ENCODE measurements at places on chromosomes 3 and 15.

DNA sequence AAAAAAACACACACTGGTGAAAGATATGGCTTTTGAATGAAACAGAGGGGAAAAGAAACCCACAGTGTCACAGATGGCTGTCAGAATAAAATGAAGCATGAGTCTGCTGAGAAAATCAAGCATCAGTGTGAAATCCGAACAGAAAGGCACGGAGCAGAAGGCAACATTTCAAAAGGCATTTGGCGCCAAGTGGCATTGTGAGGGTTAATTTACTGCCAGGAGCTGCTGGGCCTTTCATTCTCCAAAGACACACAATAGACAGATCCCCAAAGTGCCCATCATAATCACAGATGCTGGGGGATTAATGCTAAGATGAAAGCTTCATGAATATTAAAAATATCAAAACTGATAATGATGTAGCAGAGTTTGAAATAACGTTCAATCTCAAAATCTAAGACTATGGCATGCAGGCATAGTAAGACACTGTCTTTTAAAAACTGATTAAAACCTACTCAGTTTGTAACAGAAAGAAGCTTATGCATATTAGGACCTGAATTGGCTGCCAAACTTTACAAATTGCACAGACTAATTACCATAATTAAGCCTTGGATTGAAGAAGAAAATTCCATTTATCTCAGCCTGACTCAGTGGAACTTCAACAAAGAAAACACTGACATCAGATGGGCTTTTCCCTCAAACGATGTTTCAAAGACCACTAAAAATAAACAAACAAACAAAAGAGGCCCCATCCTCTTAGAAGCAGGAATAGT is 589.2 kb downstream of the ROBO1 start:
- DNase-seq = no peak

DNA sequence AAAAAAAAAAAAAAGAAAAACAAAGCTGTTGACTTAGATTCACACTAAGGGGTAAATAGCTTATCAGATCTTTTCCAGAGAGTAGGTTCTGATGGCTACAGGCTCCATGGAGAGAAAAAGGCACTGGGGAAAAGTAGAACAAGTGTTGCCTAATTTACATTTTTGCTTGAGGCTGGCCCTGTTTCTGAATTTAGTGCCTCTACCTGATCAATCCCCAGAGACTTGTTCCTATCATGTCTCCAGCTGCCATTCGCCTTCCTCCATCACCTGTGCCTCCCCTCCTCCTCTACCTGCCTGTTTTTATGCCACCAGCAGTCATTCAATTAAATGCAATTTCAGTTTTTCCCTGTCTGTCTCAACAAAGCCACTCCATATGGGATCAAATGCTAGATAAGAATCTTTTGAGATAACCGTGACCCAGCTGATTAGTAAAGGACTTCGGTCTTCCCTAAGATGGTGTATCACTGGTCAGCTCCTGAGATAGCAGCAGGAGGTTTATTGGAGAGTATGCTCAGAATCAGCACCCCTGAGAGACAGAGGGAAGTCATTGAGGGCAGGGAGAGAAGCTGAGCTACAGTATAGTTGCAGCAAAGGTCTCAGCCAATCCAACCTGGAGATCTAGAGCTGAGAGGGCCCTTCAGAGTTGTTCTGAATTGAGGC is 88.1 kb upstream of the GADL1 start:
- no peak for DNase-seq

GRCh38 chr15:77645602-77646001 is 12.9 kb upstream of the LINGO1 start:
- no peak for DNase-seq

DNA sequence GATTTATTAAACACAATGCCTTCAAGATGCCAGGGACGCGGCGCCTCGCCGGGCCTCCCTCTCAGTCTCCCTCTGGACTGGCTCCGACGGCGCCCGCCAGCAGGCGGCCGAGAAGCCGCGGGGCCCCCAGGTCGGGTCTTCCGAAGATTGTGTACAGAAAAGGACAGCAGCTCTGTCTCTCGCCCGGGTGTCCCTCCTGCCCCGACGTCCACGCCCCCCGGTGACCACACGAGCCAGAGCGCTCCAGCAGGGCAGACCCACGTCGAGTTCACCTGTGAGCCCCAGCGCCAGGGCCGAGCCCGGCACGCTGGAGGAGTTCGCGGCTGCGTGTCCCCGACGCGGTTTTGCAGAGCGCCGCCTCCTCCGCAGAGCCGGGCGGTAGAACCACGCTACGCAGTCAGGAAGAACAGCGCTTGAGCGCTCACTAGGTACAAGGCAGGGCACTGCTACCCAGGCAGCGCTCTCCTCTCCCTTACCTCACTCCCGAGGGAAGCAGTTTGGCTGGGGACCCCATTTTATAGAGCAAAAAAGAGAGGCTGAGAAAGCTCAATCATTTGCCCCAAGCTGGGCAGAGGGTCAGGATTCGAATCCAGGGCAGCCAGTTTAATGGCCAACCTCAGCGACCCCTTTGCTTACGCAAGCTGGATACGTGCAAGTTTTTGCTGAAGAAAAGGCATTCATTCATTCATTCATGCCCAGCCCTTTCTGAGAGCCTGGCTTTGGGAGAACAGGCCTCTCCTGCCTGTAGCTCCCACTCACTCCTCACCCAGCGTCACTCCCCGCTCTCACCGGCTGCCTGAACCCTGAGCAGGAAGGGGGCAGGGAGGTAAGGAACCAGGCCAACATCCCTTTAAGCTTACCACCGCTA is 3.0 kb upstream of the TLE3 start:
- DNase-seq = no peak

GRCh38 chr15:67165254-67166253 is 88.9 kb downstream of the AAGAB start:
- no peak for DNase-seq

- DNase-seq = no peak
Observed at GRCh38 chr3:151600783-151601182, 132.9 kb upstream of the AADACL2 start.

- DNase-seq = no peak
Observed at GRCh38 chr15:35737441-35737840, 191.5 kb upstream of the DPH6 start.

- DNase-seq = no peak
Observed at GRCh38 chr3:130889416-130889946, 4.4 kb upstream of the ATP2C1 start.

GRCh38 chr3:81790117-81790516 is 28.7 kb upstream of the GBE1 start:
- DNase-seq = no peak

GRCh38 chr3:171284308-171285075 is 175.7 kb downstream of the TNIK start:
- DNase-seq = no peak

DNA sequence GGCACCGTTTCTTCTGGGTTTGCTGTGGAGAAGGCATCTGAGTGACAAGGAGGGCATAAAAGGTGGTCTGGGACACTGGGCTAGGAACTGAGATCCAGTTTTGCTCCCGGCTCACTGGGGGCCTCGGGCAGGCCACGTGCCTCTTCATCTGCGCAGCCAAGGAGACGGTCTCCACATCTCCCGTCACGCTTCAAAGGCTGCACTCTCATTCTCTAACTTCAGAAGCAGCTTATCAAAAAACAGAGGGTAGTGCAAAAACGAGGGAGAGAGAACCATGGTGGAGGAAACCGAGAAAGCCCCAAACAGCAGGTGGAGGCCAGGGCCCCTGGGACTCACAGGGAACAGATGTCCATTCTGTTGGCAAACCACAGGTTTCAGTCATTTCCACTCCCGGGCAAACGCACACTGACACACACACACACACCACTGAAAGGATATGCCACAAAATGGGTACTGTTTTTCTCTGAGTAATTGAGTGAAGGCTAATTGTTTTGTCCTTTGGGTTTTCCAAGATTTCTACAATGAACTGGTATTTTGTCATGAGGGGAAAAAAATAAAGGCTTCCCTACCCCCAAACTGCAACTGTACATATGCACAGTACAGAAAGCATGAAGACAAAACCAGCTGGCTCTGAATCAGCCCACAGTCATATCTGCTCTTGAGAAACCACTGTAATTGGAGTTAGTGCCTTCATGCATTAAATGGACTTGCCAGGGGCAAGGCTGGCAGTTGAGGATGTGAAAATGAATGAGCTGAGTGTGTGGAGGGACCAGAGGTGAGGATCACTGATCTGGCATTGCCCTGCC is 71.9 kb downstream of the MGLL start:
- no peak for DNase-seq

- DNase-seq = peak; percentile 77
Observed at GRCh38 chr3:50321336-50322114, 1.0 kb downstream of the HYAL2 start.

DNA sequence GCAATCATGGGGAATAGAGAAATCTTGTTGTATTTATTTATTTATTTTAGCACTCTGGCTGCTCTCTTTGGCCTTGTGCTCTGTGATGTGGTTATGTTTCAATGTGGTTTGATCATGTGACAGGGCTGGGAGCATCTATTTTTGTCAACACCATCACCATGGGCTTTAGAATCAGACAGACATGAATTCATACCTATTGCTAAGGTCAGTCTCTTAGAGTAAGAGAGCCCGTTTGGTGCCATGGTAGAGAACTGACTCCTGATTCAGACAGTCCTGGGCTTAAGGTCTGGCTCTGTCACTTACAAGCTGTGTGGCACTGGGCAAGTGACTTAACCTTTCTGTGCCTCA is 157.0 kb downstream of the RYR3 start:
- no peak for DNase-seq

GRCh38 chr3:113038328-113038727 is 47.5 kb downstream of the GTPBP8 start:
- DNase-seq = no peak

DNA sequence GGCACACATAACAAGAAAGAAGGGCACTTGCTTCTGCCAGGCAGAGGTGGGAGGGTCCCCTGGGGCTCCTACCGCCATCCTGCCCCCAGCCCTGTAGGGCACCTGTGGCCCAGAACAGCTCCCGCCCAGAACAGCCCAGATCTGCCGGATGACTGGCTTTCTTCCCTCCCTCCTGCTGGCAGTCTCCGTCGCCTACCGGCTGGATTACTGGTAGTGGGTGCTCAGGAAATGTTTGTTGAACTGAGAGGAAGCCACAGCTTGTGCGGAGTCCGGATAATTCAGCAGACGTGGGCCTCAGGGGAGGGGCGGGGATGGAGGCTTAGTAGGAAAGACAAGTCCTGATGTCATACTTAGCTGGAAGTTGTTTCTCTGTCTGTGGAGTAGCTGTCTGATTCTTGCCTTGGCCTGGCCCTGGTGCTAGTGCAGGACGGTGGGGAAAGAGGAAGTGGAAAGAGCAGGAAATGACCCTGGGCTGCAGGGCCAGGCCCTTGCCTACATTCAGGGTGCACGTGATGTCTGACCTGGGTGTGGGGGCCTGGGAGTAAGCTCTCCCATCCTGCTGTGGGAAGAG is 6.7 kb downstream of the CCDC9B start:
- no peak for DNase-seq

DNA sequence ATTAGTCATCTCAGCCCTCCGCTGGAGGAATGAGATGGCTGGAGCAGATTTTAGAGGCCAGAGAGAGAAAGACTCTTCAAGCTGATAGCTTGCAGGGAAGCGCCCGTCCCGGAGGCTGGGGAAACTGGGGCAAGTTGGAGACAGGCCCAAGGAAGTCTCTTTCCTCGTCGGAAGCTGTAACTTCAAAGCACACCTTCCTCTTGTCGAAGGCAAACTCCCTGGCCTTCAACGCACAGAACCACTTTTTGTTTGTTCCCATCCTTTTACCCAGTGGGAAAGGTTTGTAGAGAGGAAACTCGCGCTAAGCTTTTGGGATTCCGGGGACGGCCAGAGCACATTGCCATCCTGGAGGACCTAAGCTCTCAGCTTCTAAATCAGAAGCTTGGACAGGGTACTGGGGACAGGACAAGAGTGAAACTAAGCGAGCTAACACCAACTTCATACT is 900 bp upstream of the EOMES start:
- DNase-seq = no peak

GRCh38 chr15:20386198-20386597 is 155.4 kb downstream of the GOLGA6L6 start:
- no peak for DNase-seq

GRCh38 chr15:74400915-74401757 is 32.6 kb downstream of the SEMA7A start:
- DNase-seq = no peak

GRCh38 chr15:56295433-56295832 is 51.8 kb upstream of the RFX7 start:
- DNase-seq = no peak

GRCh38 chr3:107756649-107757048 is 233.9 kb downstream of the BBX start:
- DNase-seq = no peak

DNA sequence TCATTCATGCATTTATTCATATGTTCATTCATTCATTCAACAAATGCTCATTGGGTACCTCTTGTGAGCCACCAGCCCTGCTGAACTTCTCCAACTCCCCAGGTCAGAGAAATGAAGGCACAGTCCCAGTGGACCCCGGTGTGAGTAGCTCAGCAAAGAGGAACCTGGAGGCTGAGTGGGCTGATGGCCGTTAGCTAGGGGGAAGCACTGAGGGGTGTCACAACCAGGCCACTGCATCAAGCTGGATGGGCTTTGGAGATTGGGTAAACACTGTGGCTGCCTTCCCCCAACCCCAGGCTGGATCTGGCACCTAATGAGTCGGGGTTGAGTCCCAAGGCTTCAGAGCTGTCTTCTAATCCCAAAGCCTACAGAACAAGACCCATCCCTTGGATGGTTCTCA is 12.1 kb upstream of the ALAS1 start:
- DNase-seq = no peak

- no peak for DNase-seq
Observed at GRCh38 chr3:171936191-171936841, 93.2 kb downstream of the TMEM212 start.

DNA sequence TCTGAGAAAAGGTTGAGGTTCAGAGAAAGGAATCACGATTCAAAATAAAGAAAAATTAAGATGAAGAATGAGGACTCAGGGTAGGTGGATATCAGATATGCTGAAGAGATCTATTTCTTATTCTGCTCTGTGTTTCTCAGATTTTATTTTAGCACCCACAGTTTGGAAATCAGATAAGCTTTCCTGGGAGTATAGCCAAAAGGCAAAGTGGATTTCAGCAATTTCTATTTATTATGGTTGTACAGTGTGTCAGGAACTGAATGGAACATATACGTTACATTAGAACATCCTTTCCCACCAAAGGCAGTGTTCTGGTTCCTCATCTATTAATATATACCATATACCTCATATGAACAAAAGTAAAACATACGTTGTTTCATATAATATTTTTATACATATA is 18.9 kb downstream of the PEX5L start:
- DNase-seq = no peak

DNA sequence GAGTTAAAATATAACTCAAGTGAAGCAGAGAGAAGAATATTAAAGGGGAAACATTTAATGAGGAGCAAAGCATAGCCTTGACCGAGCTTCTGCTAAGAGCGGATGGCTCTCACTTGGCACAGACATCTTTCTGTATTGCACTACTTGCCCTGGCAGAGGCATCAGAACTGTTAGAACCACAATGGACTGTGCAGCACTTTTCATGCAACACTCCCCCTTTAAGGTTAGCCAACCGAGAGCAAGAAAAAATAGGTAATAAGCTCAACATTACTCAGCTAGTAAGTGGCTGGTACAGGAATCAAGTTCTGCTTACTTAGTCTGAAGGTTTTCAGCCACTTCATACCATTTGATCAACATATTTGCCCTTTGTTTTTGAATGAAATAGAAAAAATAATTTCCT is 33.7 kb downstream of the CRTC3 start:
- no peak for DNase-seq

GRCh38 chr15:46416544-46416943 is 781.7 kb downstream of the SQOR start:
- no peak for DNase-seq

Data from stimulated activated CD8-positive, alpha-beta memory T cell treated with anti-CD3 and anti-CD28 coated beads, Interleukin-7, amount 100 ng/mL, for 4 hours (primary cell).